ENCODE measurements at places on chromosomes 1 and 21.
A peak's percentile ranks its signal among the peaks of the same experiment; 100 is the strongest.

DNA sequence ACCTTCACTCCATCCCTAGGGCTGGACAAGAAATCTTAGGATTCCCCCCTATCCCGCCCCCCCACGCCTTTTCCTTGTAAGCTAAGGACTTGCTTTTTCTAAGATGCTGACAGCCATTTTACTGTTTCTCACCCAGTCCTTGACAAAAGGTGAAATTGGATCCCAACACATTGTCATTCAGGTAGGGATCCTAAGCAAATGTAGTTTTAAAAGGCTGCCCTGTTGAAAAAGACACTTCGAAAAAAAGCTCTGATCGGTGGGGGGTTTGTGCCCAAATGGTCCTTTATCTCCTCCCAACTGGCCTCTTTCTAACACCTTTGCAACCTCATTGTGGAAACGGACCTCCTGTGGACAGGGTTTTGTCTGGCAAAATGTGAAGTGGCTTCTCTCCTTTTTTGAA is 2.9 kb downstream of the CACHD1 start:
- DNase-seq, result no peak

GRCh38 chr1:59071289-59071688 is 225.6 kb upstream of the FGGY start:
- DNase-seq, result no peak

DNA sequence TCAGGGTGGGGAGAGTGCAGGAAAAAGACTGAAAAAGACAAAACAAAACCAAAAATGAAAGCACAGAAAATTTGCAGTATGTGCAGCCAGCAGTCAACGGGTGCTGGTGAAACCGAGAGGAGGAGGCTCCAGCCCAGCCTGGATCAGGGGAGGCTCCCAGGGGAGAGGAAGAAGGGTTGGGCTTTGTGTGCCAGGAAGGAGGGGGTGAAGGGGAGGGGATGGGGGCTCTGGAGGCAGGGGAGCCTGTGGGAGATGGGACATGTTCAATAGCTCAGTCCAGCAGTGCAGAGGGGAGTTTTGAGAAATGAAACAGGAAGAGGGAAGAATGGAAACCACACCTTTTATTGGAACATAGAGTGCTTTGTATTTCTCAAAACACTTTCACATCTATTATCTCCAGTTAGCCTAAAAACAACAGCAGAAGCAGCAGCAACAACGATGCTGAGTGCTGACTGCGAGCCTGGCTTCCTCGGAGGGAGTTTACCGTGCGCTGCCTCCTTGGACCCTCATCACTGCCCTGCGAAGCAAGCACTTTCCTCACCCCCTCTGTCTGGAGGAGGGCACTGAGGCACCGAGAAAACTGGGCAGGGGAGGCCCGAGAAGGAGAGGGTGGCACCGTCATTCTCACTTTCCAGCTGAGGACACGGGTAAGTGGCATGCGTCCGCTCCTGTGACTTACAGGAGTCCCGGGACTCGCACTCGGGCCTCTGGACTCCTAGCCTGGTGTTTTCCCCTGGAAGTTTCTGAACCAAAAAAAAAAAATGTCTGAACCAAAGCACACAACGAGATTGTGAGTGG is 62.9 kb downstream of the MDM4 start:
- DNase-seq, result no peak

DNA sequence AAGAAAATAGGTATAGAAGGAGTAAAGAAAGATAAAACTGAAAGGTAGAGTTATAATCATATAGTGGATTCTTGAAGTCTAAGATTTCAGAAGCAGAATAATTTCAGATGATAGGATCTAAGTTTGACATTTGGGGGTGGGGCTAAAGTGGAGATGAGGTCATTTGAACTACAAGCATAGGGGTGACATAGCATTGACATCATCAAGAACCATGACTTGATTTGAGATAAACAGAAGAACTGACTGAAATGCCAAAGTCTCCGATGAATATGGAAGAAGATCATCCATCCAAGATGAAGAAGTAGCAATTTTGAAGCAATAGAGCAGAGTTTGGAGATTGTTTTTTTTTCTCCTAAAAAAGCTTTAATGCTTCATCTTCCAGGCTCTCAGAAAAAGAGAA is 122.3 kb downstream of the MACF1 start:
- DNase-seq, result peak; percentile 54

- DNase-seq, result no peak
Observed at GRCh38 chr1:68178821-68179490, 53.4 kb downstream of the WLS start.

DNA sequence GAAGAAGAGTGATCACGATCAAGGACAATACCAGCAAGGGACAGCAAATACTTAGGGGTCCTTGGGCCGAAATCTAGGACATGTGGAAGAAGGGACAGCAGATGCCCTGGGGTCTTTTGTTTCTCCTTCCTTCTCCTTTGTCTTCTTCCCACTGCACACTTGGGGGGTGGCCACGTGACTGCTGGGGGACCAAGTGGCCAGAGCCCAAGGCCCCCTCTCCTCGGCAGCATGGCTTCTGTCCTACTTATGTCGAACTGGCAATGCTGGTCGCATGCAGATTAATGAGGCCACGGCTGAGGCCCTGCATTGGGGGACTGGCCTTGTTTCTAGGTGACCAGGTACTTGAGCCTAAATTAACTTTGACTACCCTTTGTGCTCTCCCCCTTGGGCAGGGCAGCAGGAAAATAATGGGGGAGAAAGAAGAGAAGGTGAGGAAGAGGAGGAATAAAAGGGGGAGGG is 83.0 kb downstream of the GRIK3 start:
- no peak for DNase-seq

DNA sequence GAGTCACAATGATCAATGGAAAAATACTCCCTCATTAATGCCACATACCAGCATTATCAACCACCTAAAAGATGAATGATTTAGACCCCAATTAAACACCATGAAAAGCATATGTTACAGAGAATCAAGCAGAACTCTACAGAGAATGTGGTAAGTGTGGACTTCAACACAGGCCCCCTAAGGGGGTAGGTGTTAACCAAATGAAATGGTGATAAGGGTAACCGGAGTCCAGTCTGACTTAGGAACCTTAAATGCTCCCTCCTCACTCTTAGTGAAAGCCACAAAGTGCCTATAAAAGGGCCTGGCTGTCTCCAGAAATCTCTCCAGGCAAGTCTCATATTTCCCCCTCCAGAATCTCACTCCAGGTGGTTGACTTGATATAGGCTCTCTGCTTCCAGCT is 149.2 kb upstream of the FOXD3 start:
- DNase-seq, result no peak

DNA sequence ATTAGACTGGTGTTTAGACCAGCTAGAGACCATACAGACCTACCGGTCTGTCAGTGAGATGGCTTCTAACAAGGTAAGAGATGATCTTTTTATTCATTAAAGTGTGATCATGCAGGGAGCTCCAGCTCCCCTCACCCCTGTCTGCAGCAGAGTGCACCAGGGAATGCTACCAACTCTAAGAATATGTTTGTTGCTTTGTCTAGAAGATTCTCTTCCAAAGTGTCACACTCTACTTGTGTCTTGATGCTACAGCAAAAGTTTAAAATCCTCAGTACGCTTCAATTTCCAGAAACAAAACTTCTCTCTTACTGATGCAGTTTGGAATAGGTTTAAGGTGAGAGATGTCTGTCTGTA is 201.4 kb upstream of the SGIP1 start:
- no peak for DNase-seq

- DNase-seq, result no peak
Observed at GRCh38 chr1:205429762-205430695, 8.2 kb upstream of the LEMD1 start.

DNA sequence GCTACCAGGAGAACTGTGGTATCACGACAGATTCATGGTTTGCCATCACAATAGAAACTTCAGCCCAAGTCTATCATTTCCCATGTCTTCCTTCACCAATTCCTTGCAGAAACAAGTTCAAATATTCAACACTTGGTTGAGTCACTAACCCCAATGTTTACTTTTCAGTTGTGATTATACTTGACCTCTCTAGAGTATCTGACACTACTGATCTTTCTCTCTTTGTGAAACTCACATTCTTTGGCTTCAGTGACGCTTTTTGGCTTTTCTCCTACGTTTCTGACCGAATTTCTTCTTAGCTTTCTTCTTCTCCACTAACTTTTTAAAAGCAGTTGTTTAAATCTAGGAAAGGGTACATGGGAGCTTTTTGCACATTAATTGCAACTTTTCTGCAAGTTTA is 48.8 kb upstream of the HMGB4 start:
- no peak for DNase-seq

DNA sequence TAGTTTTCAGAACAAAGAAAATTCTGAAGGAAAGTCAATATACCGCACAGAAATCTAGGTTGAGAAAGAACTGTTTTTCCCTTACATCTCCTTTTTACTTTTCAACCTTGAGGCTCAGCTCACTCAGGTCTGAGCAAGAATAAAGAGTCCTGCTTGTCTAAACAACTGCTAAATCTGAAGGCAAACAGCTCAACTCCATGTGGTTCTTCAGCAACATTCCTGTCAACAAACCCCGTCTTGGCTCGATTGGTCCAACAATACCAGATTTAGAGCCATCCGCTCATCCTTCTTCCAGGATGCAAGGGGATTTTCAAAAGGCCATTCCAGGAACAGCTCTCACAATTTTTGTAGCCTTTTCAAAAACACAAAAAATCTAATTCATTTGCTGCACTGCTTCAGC is 119.8 kb downstream of the HLCS start:
- no peak for DNase-seq

- DNase-seq, result no peak
Observed at GRCh38 chr1:177443003-177443402, 272.2 kb downstream of the BRINP2 start.

GRCh38 chr1:35452106-35452774 is 105.0 kb downstream of the KIAA0319L start:
- DNase-seq, result peak; percentile 76

DNA sequence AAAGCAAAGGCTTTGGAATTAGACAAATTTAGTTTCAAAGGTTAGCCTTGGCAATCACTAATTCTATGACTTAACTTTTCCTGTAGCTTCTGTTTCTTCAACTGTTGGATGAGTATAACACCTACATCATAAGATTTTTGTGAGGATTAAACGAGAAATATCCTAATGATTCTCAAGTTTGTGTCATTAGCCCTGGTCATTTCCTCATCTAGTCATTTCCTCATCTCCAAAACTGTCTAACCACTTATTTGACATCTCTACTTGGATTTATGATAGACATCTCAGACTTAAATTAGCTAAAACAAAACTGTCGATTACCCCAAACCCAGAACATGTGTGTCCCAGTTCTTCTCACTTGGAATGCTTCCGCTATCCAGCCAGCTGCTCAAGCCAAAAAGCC is 80.2 kb upstream of the CHODL start:
- no peak for DNase-seq
